ENCODE measurements at places on chromosomes 13 and 19. TPM values are rescaled to one million over a fixed set of nuclear protein-coding genes. Genes with fewer than 3 reads are reported as not detected.

The GNG7 gene
- total RNA-seq: 46.6 TPM

DNA sequence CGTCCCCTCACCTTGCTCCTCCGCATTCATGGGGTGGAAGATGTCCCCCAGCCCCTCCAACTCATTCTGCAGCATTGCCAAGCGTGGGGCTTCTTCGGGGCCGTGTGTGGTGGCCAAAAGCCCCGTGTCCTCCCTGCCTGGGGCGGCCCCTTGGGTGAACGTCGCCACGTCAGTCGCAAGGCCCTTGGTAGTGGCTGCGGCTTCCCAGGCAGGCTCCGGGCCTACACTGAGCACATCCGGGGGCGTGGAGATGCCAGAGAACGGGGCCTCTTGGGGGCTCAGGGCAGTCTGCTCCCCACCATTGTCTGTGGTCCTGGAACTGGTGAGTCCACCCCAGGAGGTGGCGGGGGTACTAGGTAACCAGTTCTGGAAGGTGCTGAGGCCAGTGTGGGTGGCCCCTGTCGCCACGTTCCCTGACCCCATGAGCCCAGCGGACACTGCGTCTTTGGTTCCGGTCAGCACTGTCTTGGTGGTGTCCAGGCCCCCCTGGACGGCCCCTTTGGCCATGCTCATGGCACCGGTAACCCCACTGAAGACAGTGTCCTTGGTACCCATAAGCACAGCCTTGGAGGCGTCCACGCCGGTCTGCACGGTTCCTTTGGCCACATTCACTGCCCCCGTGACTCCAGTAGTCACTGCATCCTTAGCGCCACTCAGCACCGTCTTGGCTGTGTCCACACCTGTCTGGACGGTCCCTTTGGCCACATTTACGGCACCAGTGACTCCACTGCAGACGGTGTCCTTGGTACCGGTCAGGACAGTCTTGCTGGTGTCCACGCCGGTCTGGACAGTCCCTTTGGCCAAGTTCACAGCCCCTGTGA, 7.6 kb downstream of the PLIN4 start:
- no peak for DNase-seq

DNA sequence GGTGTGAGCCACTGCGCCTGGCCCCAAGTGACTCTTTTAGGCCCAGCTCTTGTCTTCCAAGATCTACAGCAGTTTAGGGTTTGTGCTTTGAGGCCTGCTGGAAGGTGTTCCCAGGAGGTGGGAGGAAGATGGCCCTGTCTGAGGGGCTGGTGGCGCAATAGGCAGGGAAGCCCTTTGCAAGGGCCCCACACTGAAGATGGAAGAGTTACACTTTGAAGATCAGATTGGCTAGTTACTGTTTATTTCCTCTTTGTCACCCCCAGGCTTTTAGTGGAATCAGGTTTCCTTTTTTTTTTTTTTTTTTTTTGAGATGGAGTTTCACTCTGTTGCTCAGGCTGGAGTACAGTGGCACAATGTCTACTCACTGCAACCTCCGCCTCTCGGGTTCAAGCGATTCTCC, 1.9 kb upstream of the RABAC1 start:
- no peak for DNase-seq

The CASP14 gene
- total RNA-seq: not detected

DNA sequence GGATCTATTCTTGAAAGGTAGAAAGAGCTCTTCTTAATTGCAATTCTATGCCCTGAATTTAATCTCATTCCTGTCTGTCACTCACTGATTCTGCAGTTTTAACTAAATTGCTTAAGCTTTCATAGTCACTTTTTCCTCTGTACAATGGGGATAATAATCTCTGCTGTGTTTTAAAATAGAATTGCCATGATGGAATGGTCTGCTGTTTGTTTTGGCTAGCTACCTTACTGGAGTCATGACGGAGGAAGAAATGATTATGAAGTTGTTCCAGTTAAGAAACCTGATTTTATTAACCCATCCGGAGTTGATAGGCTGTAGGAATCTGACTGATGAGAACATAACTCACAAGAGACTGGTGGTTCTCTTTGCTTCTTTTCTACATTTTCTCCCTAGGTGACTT, 54.9 kb upstream of the ITM2B start:
- no peak for DNase-seq

DNA sequence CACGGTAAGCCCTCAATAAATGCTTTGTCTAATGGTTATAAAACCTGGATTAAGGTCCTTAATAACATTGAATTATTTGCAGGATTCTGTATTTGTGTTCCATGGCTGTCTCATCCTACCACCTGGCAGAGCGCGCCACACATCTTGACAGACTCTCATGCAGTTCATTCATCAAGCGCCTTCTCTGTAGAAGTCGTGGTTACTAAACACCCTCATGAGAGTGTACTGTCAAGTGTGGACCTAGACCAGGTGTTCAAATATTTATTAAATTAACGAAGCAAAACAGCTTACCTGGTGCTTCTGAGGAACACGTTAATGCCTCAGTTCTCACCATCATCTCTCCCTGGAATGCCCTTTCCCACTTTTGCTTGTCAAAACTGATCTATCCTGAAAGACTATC, 13.1 kb upstream of the FBXL3 start:
- DNase-seq: no peak

DNA sequence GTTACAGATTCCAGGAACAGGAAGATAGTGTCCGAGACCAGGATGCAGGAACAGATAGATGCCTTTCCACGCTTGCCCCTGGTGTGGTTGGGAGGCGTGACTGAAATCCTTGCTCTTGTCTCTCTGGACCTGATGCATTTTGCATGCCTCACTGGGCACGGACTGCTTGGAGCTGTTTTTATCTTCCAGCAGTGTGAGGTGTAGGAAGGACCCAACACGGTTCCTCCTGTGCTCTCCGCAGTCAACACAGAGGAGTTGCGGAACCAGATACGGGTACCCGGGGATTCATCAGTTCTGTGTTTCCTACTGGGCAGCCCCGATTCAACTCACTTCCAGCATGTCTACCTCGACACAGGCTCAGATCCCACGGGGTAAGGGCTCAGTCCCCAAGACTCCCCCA, 6.5 kb downstream of the DOT1L start:
- DNase-seq: no peak

The FCER2 gene
- 0.30 TPM for total RNA-seq

GRCh38 chr19:15672580-15673175, at the start of gene CYP4F12:
Gene CYP4F12 (plus strand): TSS chr19:15673087. CDS start chr19:15673530, 443 bp downstream.
- DNase-seq: peak; percentile 87

DNA sequence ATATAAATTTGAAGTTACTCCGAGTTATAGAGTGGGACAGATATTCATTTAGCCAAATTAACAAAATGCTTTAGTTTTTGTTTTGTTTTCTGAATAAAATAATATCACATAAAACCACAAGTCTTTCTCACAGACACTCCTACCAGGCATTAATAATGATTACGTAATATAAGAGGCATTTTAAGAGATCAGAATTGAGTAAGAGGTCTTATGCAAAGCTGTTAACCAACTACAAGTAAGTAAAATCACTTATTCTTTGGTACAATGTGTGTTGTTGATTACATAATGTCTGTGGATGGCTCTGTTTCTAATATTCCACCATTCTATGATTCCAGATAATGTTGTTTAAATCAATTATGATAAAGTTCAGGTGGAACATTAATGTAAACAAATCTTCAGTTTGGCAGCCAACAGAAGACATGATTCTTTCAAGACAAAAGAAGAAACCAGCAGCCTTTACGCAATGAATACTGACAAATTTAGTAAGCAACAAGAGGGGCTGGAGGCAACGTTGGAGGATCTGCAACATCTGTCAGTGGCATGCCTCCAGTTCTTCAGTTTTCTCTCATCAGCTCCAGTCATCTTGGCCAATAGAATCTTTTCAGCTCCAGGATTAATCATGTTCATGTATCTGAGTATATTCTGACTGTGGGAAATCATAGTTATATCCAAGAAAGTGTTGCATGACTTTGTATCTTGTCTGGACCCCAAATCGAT, 403.8 kb downstream of the SLITRK5 start:
- no peak for DNase-seq

The TLE6 gene
- 1.3 TPM for total RNA-seq

The TUBA3C gene
- not detected for total RNA-seq

The ANKLE1 gene
- total RNA-seq: 0.11 TPM

- no peak for DNase-seq
Measured at GRCh38 chr13:29959086-29959485, 108.7 kb upstream of the UBL3 start.

The SYT5 gene
- total RNA-seq: not detected

- DNase-seq: no peak
Measured at GRCh38 chr13:19927117-19927748, 31.3 kb upstream of the ZMYM2 start.

DNA sequence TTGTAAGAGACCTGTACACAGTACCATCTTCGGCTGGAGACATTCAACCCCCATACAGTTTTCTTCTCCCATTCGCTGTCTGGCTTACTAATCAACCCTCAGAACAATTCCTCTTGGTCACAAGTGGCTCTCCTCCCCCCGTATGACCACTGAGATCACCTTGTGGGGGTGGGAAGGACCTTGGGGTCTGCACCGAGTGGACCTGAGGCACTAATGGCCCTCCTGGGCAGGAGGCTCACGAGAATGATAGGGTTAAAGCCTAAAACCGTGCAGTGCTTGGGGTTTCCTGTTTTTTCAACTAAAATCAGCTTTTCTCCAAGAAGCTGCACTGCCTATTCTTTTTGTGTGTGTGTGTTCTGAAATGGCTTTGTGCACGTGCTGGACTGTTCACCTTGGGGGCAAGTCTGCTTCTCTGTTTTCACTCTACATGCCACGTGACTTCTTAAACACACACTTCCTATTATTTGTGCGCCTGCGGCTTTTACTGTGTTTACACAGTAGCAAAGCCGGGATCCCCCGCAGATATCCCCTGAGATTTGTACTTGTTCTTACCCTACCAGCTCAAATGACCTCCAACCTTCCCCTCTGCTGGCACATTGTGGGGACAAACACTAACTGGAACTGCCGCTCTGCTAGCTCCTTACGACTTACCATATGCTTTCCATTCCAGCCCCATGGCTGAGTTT, 12.3 kb downstream of the RBM26 start:
- DNase-seq: no peak

DNA sequence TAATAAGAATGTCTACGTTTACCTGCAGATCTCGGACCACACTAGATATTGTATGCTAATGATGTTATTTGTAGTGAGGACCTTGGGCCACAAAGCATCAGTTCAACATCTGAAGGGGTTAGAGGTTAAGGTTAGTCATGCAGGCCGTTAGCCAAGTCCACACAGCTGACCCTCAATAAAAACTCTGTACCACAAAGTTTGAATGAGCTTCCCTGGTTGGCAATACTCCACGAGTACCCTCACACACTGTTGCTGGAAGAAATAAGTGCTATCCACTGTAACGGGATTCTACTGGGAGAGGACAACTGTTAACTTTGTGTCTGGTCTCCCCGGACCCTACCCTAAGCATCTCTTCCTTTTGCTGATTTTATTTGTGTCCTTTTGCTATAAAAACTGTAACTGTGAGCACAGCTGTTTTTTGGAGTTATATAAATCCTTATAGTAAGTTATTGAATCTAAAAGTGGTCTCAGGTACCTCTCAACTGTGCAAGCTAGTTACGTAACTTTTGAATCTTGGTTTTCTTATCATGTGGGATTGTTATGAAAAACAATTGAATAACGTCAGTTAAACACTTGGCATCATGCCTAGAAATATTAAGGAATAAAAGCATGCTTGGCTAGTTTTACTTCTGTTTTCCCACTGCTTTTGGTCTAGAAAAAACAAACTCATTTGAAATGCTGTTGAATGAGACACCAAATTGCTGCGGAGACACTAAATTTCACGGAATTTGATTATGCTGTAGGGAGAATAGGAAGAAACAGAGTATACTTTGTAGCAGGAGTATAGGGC, 181.5 kb downstream of the DNAJC3 start:
- DNase-seq: no peak

- DNase-seq: peak; percentile 70
Measured at GRCh38 chr13:44132710-44133109, 240.9 kb upstream of the SERP2 start.
